ENCODE measurements at places on chromosomes 5 and 9.

- no peak for DNase-seq
Measured at GRCh38 chr5:114678778-114679177, 316.9 kb downstream of the KCNN2 start.

GRCh38 chr5:138455232-138455930 lies 9.9 kb upstream of the EGR1 start:
- DNase-seq, result no peak

GRCh38 chr5:169081000-169081724 lies 219.8 kb downstream of the SLIT3 start:
- DNase-seq, result no peak

DNA sequence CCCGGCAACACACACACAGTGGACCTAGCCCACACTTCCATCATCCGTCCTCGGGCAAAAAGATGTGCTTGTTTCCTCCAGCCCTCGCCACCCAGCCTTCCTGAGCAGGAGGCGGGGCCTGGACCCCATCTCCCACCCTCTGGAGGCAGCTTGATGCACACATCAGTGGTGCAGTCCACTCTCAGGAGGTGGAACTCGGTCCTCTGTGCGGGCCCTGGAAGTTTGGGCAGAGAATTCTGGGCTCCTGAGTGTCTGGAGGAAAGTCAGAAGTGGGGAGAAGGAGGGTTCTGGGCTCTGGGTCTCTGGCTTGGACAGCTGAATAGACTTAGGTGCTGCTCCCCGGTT lies 54.0 kb upstream of the NEURL1B start:
- DNase-seq, result no peak

- DNase-seq, result no peak
Measured at GRCh38 chr5:102975457-102976182, 144.3 kb downstream of the GIN1 start.
